ENCODE measurements at places on chromosomes 3 and 15.
A peak's percentile ranks its signal among the peaks of the same experiment; 100 is the strongest.

DNA sequence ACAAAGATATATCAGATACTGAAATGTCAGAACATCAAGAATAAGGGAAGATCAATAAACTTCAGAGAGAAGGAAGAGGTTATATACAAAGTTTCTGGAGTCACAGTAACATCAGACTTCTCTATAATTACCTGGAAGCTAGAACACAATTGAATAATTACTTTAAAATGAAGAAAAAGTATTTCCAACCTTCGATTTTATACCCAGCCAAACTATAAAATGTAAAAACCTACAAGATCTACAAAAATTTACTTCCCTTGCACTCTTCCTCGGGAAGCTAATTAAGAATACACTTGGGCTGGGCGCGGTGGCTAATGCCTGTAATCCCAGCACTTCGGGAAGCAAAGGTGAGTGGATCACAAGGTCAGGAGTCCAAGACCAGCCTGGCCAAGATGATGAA is 6.6 kb upstream of the MINDY2 start:
- no peak for DNase-seq

DNA sequence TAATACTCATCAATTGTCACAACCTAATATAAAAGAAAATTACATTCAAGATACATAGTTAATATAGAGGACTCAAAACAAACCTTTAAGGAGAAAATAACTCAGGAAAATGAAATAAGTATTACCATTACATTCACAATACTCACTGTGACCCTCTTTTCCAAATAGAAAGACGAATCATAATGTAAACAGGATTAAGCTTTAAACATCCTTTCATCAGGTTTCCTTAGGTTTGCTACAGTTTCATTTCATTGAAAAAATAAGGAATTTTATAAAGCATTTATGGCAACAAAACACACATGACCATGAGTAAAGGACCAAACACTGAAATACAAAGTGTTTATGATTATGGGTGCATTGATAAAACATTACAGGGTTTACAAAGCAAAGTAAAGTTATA is 162.7 kb downstream of the ALCAM start:
- DNase-seq: no peak

DNA sequence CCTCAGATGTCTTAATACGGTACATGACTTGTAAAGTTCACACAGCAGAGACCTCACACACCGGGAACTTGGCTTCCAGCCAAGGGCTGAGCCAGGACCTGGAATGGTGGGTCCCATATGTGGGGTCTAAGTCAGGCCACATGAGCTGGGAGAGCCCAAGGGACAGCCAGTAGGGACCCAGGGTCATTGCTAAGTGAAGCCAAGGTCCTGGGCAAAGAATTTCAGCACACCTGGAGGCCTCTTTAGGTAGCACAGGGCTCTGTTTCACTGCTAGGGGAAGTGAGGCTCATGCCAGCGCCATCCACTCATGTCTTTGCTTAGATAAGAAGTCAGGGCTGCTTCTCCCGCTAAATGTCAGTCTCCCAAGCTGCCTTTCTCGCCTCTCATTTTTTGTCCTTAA is 116.6 kb upstream of the TLE3 start:
- DNase-seq: no peak

- no peak for DNase-seq
These were observed 61.1 kb upstream of the MLF1 start for GRCh38 chr3:158509891-158510290.

DNA sequence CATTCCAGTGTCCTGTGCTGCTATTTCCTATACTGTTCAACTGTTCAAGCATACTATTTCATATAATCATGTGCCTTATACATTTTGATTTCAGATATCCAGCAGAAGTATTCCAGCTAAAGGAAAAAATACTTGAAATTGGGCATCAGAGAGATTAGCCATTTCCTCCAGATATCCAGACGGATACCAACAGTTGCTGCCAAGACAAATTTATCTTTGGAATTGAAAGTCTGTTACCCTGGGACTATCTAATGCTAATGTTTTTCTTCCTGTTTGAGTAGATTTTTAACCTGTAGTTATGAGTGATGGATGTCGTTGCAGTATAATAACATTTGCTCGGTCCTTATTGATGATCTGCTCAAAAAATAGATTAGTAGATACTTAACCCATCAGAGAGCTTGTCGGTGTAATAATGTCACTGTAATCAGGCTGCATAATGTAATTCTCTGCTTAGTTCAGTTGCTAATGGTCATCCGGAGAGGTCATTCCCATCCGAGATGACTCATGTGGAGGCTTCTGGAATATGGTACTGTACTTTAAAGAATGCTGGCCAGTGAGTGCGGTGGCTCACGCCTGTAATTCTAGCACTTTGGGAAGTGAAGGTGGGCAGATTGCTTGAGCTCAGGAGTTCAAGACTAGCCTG is 51.5 kb downstream of the TIMP4 start:
- DNase-seq: no peak

GRCh38 chr3:128681369-128681829 is 30.8 kb upstream of the RPN1 start:
- no peak for DNase-seq

GRCh38 chr3:152319831-152320617 is 51.3 kb downstream of the MBNL1 start:
- peak; percentile 81 for DNase-seq

- no peak for DNase-seq
These were observed 1501.2 kb upstream of the CADM2 start for GRCh38 chr3:83457551-83457950.

- DNase-seq: peak; percentile 97
These were observed 28.2 kb upstream of the USP3 start for GRCh38 chr15:63476229-63476632.

- no peak for DNase-seq
These were observed 91.5 kb downstream of the RPL22L1 start for GRCh38 chr3:170778240-170779217.

- DNase-seq: peak; percentile 27
These were observed 69.6 kb downstream of the CGNL1 start for GRCh38 chr15:57445872-57446271.

DNA sequence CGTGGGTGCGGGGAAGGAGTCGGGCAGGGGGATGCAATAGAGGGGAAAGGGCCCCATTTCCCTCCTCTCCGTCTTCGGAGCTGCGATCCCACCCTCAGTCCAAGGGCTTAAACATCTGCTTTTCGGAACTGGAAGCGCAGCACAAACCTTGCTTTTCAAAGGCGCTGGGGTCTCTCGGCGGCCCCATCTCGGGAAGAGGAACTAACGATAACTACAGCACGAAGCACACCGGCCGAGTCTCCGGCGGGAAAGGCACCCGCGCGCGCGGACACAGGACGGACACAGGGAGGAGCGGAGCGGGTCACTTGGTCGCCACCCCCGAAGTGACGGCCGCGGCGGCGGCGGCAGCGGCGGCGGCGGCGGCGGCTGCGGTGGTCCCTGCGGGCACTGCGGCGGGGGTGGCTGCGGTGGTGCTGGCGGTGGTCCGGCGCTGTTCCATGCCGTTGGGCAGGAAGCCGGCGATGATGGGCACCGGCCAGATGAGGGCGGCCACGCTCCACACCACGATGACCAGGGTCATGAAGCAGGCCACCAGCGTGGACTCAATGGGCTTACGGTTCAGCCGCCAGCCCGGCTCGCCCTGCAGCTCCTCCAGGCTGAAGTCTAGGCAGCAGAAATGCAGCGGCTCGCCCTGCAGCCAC is 1.1 kb downstream of the TMEM158 start:
- peak; percentile 84 for DNase-seq

DNA sequence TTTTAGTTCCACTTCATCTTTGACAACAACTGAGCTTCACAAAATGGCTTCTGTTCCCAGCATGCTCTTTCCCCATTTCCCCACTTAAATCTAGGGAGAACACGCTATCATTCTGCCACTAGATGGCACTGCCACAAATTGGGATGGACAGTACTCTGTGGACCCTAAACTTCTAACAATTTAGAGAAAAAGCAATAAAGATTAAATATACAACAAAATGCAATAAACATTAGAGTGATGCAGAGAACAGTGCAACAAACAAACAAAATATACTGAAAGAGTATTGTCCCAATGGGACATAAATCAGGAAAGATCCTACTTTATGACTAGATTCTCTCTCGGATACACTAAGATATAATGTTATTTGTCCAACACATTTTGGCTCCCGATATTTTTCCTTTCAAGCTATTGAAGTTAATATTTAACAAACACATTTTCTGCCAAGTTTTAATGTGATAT is 169.7 kb upstream of the TMCO5A start:
- peak; percentile 67 for DNase-seq

DNA sequence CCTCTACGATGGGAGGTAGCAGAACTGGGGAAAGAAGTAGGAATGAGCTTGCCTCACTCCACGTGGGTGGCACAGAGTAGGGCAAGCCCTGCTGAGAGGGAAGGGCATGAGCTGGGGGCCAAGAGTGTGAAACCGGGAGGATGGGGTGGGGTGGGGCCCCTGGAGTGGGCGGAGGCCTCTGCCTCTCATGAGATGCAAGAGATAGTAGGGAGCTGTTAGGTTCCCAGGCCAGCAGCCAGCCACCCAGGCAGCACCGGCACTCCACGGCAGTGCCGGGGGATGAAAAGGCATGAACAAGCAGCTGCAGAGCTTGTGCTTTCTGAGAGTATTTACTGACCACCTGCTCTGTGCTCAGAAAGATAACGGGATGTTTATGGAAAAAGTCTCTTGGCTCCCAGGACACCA is 24.4 kb upstream of the PLA2G4E start:
- DNase-seq: no peak
